Inflammatory macrophage treated with lipopolysaccharide for 4 hours (primary cell): ENCODE measurements at places on chromosomes 13 and 19.

GRCh38 chr19:41921577-41922576, 6.4 kb downstream of the ERFL start:
- DNase-seq, result no peak

DNA sequence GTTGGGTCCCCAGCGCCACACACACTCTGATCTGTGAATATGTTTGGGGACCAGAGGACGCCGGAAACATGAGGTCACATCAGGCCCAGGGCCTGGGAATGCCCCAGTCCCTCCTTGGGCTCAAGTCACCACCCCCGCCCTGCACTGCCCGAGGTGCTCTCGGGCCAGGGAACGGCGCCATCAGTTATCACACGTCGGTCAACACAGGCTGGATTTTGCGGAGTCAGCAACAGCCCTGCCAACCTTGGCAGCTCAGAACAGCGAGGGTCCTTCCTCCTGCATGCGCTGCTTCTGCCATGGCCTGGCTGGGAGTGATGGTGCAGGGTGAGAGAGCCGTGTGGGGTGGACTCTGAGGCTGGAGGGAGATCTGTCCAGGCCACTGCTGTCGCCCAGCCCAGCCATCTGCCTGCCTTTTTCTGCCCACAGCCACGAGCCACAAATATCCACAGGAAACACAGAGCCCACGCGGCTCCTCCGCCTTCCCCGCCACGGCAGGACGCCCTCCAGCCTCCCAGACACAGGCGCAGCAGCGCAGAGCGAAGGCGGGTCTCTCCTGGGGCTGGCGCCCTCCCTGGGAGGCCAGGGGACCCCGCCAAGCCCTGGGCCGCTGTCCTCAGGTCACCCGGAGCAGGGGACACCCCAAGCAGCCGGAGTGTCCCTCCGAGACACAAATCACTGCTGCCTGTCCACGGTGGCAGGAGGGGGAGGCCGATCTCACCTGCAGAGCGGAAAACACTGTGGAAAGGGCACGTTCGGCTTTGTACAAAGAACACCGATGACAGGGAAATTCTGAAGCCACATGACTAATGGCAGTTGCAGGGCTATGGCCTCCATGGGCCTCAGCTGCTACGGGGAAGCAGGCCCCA, 31.6 kb upstream of the CACTIN start:
- no peak for DNase-seq

- no peak for DNase-seq
Observed at GRCh38 chr19:952680-953444, 27.0 kb downstream of the ARID3A start.

GRCh38 chr19:38425810-38426466, at the start of gene RASGRP4:
RASGRP4 (minus strand) TSS chr19:38426219; CDS start chr19:38426091, 128 bp downstream.
- DNase-seq, result peak; percentile 49

DNA sequence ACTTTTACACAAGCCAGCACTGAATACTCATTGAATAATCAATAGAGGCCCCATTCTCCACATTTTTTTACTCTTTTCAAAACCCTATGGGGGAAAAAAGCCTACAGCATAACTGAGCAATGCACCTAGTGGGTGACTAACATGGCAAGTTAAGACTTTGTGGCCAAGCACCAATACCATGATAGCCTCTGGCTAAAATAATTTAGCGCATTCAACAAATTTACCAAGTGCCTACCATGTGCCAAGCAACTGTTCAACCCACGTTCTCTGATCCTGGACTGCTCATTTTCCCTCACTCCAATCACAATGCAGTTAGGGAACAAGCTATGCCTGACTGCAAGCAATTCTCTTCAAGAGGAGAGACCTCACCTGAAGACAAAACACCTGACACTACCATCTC, 3.0 kb downstream of the ANKRD10 start:
- DNase-seq, result no peak

DNA sequence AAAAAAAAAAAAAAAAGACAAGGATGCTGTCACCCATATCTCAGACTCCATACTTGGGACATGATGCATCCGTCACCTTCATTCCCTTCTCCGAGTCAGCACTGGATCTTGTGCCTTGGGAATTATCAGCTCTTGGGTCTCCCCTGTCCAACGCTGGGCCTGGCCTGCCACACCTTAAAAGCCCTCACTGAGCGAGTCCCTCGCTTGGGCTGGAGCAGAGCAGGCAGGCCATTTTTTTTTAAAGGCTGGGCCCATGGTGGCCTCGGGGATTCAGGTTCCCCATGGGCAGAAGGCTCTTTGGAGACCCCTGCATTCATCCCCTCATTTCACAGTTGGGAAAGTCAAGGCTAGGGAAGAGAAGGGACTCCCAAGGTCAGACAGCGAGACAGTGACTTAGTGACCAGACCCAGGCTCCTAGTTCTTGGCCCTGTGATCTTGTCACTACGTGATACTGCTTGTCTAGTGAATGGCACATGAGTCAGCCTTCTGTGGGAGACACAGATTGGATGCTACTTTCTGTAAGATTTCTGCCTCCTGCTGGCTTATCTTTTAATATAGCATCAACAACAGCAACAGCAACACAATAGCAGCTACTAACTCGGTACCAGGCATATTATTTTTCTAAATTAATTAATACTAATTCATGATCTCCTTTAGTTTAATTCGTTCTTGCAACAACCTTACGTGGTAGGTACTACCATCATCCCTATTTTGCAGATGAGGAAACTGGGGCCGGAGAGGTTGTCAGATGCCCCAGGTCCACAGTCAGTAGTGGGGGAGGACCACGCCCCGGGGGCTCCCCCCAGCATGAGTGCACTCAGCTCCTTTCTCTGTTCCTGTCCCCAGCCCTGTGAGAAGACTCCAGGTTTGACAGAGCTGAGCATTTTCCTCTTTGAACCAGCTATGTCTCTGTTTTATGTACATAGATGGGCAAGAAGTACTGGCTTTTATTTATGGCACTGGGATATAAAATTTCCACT, 27.4 kb upstream of the ZNF536 start:
- DNase-seq, result no peak

GRCh38 chr13:95360464-95361097, 59.3 kb upstream of the ABCC4 start:
- no peak for DNase-seq

DNA sequence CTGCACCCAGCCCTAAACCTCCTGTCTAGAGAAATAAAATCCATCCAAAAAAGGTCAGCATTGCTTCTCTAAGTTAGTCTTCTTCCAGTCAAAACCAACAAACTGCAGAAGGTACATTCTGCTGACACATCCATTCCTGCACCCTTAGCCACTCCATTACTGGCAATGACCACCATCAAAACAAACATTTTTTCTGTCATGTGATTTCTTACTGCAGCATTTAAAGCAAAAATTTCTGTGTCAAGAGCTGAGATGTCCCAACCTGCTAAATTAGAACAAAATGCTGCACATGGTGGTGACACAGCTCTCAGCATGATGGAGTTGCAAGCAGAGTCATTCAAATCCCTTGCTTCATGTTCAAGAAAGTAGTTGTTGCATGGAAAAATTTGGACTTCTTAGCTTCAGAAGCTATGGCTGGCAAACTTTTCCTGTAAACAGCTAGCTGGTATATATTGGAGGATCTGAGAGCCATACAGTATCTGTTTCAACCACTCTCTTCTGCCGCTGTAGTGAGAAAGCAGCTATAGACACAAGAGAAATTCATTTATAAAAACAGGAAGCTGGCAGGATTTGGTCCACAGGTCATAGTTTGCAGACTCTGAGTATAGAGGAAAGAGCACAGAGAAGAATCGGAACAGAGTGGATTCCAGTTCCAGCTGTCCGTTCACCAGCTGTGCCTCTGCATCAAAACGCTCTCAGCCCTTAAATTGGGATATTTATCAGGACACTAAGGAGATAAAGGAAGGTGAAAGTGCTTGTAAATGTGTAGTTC, 17.4 kb downstream of the RUBCNL start:
- peak; percentile 83 for DNase-seq

GRCh38 chr19:46913852-46914430, 53.1 kb downstream of the ARHGAP35 start:
- DNase-seq, result peak; percentile 29

GRCh38 chr19:54266133-54266532, 9.1 kb upstream of the LILRB5 start:
- peak; percentile 78 for DNase-seq

DNA sequence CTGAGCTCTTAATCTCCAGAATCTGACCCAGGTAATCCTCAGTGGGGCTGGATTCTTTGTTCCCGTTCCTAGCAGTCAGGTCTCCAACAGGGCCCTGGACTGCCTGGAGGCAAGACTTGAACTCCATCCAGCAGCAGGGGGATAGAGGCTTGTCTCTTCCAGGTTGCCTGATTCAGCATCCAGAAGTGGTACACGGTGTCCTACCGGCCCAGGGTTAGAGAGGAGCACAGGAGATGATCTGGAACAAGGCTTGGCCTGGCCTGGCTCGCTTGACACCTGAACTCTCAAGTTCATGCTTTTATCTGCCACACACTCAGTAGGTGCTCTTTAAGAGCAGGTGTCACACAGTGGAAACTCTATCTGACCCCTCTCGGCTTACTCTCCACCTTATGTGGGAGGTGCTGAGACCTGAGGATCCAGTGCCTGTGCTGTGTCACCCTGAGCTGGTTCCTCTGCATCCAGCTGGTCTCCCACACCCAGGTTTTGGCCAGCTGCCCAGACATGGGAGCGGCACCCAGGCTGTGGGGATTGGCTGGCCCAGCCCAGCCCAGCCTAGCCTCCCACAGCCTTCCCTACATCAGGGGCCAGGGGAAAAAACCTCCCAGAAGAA, at the start of gene CYP4F3:
Gene CYP4F3 (plus strand): TSS at position 604 of the 610 bp plus-strand sequence. CDS start 519 bp downstream, outside the sequence.
- DNase-seq, result peak; percentile 57

DNA sequence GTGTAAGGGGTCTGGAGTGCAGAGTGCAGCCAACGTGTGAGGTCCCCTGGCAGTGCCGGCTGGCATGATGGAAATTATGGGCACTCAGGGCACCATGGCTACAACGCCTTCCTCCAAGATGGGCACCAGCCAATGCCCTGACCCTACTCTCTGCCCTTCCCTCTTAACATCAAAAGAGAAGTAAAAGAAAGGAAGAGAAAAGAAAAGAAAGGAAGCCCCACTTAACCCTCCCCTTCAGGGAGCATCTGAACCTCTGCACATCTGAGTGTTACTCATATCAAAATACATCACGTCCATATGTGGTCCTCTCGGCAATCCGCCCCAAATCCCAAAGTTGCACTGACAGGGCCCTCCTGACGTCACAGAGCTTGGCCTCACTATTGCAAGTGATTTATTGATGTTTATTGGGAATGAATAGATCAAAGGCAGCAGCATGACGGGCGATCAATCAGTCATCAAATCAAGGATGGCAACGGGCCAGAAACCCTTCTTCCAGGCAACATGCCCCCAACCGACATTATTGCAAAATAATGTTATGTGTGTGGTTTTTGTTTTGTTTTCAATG, 1.3 kb downstream of the TSHZ3 start:
- peak; percentile 12 for DNase-seq

DNA sequence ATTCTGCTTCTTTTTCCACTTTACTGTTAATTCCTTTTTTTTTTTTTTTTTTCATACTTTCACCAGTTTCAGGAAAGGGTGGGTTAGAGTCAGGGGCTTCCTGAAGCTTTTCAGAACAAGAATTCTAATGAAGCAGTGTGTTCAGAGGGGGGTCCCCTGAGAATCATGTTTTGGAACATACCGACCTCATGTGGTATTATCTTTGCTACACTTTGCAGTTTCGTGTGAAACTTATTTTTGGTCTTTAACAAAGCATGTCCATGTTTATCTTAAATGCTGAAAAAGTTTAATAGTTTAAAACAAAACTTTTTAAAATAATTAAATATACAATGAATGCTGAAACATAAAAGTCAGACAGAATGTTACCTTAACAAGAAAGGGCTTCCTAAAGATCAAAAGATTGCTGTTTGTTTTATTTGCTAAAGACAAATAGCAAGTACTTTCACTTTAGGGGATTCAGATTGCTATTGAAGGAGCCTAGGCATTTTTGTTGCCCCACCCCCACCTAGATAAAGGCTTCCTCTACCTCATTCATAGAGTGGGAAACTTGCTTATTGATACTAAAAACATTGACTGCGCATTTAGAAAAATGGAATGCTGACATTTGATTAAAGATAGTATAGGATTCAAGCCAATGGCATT, 21.1 kb upstream of the POMP start:
- DNase-seq, result no peak

GRCh38 chr19:43395561-43395960, 19.1 kb upstream of the TEX101 start:
- no peak for DNase-seq

DNA sequence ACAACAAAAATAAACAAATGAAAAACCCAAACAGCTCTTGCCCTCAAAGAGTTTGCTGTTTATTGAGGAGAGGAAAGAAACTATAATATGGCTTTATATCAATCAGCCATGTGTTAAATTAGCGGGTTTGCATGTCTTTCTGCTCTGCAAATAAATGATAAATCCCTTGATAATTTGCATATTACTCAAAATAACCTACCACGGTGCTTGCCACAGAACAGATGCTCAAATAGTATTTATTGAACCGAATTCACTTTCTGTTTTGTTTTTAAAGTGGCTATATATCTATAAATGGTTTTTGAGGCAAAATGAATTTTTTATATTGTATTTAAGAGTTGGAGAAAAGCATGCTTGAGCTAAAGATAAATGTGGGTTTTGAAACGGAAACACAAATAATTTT, 428.1 kb downstream of the ITGBL1 start:
- no peak for DNase-seq

GRCh38 chr13:82330499-82330898, 1551.8 kb downstream of the SLITRK1 start:
- DNase-seq, result peak; percentile 2

DNA sequence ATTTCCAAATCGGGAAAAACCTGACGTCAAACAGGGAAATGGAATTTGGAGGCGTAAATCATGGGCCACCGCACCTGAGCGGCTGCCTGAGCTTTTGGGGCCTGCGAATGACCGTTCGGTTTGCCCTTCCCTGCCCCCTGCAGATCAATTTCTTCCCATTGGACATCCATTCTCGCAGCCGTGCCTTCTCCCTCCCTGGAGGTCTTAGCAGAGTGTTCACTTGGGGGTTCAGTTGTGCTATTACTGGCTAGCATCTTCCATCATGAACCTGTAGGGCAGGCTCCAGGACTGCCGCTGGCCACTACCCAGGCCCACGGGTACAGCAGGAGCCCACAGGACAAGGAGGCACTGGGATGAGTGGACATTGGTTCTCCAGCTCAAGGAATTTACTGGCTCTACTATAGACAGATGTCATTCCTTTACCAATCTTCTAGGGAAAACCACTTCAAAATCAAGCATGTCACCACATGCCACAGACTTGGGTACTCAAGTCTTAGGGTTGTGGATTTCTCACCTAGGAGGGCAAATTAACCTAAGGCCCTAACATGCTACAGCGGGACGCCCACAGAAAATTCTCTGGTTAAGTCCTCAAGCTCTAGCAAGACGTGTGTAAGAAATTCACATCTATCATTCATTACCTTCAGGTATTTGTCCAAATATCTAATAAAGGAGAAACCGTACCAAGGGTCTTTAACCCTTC, 75.5 kb downstream of the COL4A1 start:
- no peak for DNase-seq

DNA sequence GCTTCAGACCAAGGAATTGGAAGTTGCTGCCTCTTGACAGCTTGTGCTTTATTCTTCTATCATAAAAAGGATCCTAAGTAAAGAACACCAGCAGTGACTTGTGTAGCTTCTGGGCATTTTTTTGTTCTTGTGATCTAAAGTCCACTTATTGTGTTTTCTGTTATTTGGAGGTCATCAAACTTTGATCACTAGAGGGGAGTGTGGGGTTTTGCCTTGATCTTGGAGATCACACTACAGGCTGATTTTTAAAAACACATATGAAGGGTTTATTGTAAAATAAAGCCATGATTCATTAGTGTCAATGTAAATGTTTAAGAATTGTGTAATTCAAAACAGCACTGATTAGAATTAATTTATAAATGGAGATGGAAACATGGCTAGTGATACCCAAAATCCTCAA, 328.7 kb upstream of the EDNRB start:
- DNase-seq, result no peak

GRCh38 chr19:38700902-38701454, 43.3 kb downstream of the CAPN12 start:
- no peak for DNase-seq
